ENCODE measurements at places on chromosomes 5 and 9.

DNA sequence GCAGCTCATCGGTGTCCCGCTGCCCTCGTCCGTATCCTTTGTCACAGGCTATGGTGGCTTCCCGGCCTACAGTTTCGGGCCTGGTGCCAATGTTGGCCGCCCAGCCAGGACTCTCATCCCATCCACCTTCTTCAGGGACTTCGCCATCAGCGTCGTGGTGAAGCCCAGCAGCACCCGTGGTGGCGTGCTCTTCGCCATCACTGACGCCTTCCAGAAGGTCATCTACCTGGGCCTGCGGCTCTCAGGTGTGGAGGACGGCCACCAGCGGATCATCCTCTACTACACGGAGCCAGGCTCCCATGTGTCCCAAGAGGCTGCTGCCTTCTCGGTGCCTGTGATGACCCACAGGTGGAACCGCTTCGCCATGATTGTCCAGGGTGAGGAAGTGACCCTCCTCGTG, 41.9 kb downstream of the COL15A1 start:
- DNase-seq: no peak

DNA sequence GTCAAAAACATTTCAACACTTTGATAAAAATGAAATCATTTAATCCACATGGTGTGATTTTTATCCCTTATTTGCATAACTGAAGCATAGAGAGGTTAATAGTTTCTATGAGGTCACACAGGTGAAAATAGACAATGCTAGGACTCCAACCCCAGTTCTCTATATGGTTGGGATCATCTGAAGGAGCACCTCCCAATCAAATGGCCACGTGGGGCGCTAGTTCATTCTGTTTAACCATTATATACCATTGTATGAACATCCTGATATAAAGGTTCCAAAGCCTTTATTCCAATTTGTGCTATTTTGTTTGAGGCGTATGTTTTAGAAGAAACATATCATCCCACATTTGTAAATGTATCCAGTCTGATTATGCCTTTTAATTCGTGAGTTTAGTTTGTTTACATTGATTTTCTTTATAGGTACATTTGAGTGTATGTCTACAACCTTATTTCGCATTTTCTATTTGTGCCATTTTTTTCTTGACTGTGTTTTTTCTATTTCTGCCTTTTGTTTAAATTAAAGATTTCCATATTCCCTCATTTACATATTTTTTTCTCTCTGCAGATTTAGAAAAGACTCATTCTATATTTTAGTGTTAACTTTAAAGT, 1092.0 kb downstream of the MAT2B start:
- no peak for DNase-seq

- DNase-seq: no peak
Measured at GRCh38 chr5:71974622-71975021, 132.7 kb upstream of the MAP1B start.

GRCh38 chr5:143567583-143568504, 164.4 kb upstream of the NR3C1 start:
- DNase-seq: no peak

DNA sequence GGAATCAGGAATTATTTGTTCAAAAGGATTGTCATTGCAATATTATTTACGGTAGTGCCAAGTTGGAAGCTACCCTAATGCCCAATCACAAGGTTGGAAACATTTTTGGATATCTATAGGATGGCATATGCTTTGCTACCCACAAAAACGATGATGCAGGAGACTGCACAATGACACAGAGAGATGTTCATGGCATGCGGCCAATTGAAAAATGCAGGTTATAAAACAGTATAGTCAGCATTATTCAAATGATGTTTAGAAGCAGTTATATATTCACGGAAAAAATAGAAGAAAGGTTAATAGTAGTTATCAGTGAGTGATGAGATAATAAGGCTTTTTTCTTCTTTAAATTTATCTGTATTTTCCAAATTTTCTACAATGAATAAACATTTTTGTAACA, 5.9 kb upstream of the ACSL6 start:
- no peak for DNase-seq

DNA sequence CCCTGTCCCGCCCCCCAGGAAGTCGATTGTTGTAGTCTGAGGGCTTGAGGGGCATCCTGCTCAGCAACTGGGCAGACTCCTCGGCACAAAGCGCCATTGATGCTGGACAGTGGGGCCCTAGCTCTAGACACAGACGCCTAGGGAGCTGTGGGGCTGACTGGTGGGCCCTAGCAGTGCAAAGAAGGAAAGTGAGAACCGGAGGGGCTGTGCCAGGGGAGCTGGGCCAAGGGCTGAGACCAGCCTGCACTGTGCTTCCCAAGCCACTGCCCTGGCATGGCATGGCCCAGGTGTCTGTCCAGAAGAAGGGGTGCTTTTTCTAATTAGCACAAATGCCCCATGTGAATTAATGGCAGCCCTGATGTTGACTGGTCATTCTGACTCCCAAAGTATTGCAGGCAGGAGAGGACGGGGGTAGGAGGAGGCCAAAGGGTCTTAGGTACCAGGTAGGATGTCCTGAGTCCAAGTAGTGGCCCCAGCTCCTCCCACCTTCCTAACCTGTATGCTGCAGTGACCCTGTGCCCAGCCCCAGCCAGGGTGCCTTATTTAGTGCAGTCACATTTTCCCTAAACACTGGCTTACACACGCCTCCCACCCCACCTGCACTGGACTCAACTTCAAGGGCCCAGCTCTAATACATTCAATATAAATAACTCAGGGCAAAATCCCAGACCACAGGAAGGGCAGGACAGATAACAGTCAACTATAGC, 15.9 kb downstream of the TCF7 start:
- no peak for DNase-seq

DNA sequence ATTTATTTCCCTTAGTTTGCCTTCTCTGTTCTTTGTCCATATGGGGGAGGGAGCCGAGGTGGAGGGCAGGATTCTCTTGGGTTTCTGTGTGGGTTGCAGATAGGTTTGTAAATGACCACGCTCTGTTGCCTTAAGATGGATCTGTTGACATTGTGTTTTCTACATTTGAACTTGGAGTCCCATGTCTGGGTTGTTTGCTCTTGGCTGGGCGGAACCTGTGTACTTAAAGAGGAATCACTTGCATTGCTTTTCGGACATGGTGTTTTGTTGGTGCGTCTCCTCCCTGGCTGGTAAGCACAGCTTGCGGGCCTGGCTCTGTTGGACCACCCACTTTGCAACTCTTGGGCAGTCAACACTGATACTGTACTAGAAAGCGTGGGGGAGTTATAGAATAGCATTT, 45.9 kb downstream of the EHMT1 start:
- DNase-seq: no peak

DNA sequence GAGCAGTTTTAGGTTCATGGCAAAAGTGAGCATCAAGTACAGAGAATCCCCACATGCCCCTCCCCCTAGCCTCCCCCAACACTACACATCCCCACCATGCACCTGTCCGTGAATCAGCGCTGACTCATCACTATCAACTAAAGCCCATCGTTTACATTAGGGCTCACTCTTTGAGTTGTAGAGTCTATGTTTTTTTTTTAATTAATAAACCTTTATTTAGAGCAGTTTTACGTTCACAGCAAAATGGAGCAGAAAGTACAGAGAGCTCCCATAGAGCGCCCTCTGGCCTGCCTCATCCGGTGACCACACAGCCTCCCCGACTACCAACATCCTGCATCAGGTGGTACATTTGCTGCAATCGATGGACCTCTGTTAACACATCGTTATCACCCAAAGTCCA, 47.9 kb upstream of the UNC5A start:
- no peak for DNase-seq

DNA sequence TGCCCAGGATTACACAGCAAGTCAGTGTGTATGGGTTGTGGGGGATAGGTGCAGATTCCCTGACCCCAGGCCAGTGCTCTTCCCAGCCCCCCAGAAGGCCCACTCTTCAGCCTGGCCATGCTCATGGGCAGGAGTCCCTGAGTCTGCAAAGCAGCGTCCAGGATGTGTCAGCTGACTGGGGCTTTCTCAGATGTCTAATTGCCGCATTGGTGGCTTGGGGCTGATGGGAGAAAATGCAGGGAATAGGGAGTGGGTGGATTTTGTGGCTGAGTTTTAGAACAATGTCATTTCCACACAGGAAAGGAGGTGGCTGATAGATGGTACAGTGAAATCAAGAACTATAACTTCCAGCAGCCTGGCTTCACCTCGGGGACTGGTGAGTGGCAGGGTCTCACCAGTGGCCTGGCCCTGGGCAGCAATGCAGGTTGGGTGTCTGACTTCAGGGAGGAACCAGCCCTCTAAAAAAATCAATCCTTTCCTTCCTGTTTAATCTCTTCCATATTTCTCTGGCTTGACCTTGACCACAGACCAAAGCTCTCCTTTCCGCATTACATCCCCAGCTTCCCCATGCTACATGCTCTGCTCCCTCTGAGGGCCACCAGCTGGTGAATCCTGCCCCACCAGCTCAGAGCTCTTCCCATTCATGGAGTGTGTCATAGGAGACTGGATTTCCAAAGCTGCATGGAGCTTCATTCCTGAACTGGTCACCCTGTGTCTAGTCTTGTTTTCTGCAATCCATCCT, 14.2 kb downstream of the GLIPR2 start:
- DNase-seq: peak; percentile 34

DNA sequence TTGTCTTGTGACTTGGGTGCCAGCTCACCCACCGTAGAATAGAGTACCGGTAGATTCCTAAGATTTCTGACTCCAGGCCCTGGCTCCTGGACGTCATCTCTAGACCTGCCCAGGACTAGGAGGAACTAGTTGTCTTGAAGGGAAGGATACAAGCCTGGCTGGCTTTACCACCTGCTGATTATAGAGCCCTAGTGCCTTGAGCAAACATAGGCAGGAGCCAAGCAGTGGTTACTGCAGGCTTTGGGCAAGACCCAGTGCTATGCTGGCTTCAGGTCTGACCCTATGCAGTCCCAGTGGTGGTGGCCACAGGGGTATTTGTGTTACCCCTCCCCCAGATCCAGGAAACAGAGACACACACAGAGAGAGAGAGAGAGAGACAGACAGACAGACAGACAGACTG, 606.2 kb downstream of the PDE4D start:
- DNase-seq: no peak

DNA sequence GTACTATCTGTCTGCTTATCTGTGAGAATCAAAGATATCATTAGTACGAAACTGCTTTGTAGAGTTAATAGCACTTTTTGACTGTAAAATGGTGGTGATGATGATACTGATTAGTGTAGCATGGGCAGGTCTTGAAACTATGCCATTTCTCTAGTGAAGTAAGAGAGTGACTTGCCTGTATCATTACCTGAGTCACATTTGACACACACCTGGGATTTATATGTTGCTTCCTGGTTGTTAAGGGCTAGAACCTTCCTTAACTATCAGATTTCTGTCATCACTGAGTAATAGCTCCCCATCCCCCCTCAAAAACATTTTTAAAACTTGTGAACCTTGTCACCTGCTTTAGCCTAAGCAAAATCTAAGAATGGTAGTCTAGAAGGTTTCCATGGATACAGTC, 135.6 kb upstream of the RORB start:
- DNase-seq: no peak

DNA sequence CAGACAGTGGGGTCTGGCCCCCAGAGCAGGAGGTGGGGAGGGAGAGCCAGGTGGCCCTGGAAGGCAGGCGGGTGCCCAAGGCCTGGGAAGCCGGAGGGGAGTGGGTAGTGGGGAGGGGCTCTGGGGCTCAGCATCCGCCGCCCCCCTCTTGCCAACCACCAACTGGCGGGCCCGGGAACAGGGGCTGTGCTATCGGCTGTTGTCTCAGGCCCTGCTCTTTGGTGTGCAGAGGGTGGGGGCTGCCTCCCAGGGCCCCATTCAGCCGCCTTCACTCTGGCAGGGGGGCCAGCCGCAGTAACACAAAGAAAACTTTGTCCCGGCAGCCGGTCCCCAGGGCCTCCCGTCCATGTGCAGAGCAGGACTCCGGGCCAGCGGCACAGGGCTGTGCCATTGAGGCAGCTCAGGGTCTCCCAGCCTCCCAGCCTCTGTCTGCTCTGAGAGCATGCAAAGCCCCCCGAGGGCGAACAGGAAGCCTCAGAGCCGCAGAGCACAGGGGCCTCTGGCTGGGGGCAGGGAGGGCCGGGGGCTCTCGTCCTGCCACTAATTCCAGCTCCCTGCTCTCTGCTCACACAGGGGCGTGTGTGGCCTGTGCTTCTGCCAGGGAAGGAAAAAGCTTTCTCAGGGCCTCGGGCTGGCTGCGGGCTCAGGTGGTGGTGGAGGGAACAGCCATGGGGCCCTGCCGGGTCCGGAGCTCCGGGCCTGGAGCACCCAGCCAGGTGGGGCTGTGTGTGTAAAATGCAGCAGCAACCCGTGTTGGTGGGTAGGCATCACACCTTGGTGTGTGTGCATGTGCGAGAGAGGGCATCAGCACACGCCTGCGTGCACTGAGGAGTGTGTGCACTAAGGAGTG, 54.2 kb upstream of the NOTCH1 start:
- no peak for DNase-seq
